ENCODE measurements at places on chromosomes 3 and 15. TPM values are rescaled to one million over a fixed set of nuclear protein-coding genes. Genes with fewer than 3 reads are reported as not detected.

DNA sequence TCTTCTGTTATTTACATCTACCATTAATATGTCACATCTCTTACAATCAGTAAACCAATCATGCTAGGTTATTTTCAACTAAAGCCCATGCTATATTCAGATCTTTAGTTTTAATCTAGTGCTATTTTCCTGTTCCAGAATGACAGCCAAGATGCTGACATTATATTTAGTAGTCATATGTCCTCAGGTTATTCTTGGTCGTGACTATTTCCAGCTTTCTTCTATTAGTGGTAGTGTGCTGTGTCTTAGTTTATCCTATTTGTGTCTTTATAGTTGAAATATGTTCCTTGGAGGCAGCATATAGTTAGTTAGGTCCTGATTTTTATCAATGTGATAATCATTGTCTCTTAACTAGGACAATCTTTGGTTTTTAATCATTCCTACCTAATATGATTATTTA is 566.5 kb downstream of the CADM2 start:
- no peak for DNase-seq

GRCh38 chr3:191634902-191635301 is 173.9 kb downstream of the PYDC2 start:
- no peak for DNase-seq

- DNase-seq = no peak
Measured at GRCh38 chr15:59548501-59549226, 62.9 kb upstream of the GCNT3 start.

The SPG21 gene
- 90.6 TPM for total RNA-seq

The AADACL2 gene
- not detected for total RNA-seq

The TRIM59 gene
- total RNA-seq = 5.3 TPM

Measured in mucosa of descending colon (tissue), 3 donors.